ENCODE measurements at places on chromosomes 6 and 20.

GRCh38 chr20:23244916-23245552 is 105.6 kb upstream of the NXT1 start:
- no peak for DNase-seq

DNA sequence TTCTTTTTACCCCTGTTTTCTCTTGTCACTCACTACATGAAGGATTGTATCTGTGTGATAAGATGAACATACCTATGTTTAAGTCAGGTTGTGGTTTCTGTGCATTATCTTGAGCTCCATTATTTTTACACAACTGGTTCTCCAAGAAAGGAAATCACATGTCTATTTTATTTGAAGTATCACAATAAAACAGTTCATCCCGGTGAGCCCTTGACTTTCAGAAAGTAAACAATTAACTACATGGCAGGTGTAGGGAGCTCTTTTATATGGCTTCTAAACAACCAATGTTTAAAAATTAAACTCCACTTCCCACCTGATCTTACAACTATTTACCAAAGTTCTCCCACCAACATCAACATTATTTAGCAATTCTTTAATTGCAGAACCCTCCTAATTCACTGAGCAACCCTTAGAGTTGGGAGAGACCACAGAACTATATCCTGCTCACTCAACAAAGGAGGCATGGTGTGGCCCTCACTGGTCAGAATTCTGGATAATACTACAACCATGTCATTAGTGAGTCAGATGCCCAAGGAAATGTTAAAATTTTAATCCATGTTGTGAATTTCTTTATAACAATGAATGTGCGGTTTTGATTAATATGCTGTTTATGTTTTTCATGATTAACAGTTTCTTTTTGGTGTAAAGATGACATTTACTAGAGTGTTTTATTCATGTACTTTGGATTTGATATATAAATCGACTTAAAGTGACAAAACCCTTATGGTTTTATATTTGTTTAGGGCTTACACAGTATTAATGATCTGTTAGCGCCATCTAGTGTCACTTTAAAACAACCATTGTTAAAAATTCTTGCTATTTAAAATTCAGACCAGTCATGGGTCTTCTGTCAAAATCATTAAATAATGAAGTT is 50.0 kb upstream of the SCGN start:
- DNase-seq, result no peak

- DNase-seq, result no peak
Measured at GRCh38 chr6:30988209-30988825, 4.8 kb downstream of the MUC21 start.

GRCh38 chr20:53750827-53751619 is 157.4 kb upstream of the ZNF217 start:
- peak; percentile 82 for DNase-seq

DNA sequence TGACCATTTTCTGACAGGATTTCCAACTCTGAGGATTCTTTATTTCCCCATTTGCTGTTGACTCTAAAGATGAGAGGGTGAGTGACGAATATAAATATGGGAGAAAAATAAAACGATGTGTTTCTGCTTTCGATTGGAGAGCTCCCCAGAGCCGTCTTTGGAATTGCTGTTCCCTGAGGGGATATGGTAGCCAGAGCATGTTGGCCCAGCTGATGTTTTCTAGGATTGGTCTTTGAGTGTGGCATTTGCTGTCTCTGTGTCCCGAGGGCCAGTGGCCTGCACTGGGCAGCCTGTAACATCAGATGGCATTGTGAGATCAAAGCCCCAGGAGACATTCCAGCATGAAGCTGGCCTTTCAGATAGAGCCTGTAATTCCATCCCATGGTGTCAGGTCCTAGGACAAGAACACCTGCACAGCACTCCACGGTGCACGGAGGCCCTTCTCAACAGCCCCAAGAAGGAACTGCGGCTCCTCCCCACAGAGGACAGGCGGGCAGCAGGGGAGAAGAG is 26.7 kb downstream of the PKIG start:
- DNase-seq, result no peak

- DNase-seq, result no peak
Measured at GRCh38 chr6:116579143-116579542, 7.8 kb downstream of the RWDD1 start.

Data from posterior cingulate gyrus (tissue), 11 donors.